Stimulated activated CD4-positive, alpha-beta T cell treated with anti-CD3 and anti-CD28 coated beads, TNF-alpha, amount 100 ng/mL, for 24 hours (primary cell): ENCODE measurements at places on chromosomes 6 and 20.

- no peak for DNase-seq
These were observed 90.9 kb upstream of the PREP start for GRCh38 chr6:105493736-105494135.

DNA sequence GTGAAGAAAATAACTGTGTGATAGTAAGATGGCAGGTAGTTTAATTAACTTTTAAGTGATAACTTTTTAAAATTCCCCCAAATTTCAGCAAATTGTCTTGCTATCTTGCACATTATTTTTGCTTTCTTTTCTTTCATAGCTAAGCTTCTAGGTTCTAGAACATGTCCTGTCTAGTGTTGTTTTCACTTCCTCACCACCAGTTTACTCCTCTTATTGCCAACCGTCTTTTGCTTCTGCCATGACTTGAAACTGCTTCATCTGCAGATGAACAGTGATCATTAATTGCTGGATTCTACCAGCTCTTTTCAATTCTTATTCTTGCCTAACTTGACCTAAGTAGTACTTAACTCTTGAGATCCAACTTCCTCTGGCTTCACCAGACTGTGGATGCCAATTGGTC, 137.8 kb downstream of the CENPW start:
- DNase-seq, result no peak

DNA sequence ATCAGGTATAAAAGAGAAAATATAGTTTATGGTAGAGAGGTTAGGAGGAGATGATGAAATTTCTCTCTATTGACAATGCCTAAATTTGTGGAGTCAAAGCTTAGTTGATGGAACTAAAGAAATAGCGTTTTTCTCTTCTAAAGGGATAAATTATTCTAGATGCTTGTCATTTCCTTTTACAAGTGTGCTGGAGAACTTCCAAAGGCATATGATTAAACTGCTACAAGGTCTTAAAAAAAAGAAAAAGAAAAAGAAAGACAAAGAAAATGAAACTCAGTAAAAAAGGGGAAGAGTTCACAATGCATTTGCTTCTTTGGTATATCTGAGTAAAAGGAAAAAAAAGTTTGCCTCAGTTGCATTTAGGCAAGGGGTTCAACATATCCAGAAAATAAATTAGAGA, 499.8 kb upstream of the PTCHD4 start:
- DNase-seq, result no peak

DNA sequence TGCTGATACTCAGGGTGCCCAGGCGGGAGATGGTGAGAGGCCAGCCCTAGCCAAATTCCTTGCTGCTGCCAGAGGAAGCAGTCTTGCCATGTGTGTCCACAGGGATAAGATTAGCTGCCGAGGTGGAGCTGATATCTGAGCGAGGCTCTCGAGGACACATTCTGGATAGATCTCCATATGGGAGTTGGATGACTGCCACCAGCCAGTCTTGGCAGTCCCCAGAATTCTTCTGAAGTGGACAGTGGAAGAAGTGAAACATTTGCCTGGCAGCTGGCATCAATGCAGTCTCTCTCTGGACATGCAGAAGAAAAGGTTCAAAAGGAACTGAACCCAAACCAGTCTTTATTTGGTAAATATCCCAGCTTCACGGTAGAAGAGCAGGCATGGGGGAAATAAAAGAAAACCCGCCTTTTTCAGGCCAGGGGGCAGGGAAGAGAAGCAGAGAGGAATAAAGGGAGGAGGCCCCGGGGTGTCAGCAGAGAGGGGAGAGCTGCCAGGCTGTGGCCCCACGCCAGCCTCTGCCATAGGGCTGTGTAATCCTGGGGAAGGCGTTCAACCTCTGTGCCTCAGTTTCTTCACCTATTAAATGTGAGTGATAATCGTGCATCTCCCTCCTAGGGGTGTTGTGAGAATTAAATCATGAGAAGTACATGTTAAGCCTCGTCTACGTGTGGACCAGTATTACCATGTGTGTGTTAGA, 3.7 kb upstream of the FUCA2 start:
- no peak for DNase-seq

GRCh38 chr6:17015551-17016381, 86.1 kb upstream of the STMND1 start:
- no peak for DNase-seq

DNA sequence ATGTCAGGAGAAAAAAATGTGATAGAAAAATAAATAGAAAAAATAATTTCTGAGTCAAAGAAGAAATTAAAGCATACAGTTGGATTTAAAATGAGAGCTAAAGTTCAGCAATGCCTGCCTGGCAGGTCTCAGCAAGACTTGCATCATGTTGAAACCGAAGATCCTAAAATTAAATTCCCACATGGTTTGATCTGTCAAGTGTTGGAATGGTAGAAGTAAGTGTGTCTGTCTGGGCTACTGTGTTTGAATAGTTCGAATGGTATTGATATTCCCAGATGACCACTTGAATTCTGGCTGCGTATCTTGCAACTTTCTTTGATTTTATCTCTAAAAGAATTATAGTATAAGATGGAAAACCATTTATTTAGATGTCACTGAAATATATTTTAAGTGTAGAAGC, 1349.6 kb downstream of the EPHA7 start:
- DNase-seq, result no peak

GRCh38 chr6:147906361-147906760, 397.9 kb downstream of the SAMD5 start:
- DNase-seq, result no peak

DNA sequence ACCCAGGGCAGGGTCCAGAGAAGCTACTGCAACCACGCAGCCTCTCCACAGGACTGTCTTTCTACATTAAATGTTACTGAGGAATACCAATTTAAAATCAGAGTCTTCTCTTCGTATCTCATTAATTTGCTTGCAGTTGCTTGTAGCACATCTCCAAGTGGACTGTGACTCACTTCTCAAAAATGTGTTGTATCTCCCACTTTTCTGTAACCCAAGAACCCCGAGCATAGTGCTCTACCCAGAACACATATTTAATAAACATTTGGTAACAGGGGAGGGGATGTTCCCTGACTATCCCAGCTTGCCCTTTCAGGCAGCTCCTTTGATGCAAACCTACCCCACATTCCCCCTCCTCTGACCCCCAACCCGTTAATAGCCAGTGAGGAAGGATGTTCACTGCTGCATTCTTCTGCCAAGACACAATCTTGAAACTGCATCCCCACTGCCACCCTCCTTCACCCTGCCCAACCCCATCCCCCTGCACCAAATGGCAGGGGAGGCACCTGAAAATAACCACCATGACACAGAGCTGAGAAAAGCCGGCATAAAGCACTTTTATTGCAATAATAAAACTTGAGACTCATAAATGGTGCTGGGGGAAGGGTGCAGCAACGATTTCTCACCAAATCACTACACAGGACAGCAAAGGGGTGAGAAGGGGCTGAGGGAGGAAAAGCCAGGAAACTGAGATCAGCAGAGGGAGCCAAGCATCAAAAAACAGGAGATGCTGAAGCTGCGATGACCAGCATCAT, 24.2 kb downstream of the FKBP1A start:
- no peak for DNase-seq

- DNase-seq, result no peak
These were observed 62.7 kb upstream of the HDAC2 start for GRCh38 chr6:114033606-114034005.

GRCh38 chr20:64079273-64080012, at the start of gene RGS19:
Gene RGS19 (minus strand): TSS chr20:64079518. CDS start chr20:64076886, 2,632 bp downstream.
- DNase-seq, result peak; percentile 74

- DNase-seq, result peak; percentile 27
These were observed 45.3 kb downstream of the B4GALT5 start for GRCh38 chr20:49668181-49668877.

DNA sequence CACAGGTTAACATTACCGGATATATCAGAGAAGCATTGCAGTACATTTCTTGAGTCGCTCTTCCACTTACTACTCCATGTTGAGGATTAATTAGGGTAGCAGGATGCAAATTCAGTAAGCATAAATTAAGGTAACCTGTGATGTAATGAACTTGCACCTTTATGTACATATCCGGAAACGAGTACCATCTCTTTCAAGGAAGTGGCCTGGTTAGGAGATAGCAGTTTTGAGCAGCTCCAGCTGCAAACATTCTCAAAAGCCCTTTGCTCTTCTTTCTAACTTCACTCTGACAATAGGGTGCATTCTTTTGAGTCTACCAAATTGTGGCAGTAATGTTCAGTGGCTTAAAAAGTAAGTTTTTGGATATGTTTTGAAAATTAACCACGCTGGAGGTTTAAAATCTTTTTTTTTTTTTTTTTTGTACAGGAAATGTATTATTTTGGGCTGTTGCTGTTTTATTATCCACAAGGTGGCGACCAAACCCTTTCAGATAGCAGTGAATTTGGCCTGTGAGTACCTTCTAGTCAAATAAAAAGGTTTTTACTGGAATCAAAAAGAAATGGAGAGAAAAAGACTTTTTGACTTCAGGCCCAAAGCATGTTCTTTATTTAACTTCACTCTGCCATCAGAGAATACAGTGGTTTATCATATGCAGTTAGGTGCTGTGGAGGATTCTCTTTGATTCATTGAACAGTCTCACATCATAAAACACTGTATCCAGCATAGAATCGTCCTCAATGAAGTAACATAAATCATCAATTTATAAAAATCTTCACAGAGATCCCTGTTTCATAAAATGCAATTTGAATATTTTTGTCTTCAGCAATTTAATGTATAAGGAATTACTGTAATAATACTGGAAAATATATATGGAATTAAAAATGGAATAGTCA, 8.9 kb downstream of the FAM217B start:
- no peak for DNase-seq

DNA sequence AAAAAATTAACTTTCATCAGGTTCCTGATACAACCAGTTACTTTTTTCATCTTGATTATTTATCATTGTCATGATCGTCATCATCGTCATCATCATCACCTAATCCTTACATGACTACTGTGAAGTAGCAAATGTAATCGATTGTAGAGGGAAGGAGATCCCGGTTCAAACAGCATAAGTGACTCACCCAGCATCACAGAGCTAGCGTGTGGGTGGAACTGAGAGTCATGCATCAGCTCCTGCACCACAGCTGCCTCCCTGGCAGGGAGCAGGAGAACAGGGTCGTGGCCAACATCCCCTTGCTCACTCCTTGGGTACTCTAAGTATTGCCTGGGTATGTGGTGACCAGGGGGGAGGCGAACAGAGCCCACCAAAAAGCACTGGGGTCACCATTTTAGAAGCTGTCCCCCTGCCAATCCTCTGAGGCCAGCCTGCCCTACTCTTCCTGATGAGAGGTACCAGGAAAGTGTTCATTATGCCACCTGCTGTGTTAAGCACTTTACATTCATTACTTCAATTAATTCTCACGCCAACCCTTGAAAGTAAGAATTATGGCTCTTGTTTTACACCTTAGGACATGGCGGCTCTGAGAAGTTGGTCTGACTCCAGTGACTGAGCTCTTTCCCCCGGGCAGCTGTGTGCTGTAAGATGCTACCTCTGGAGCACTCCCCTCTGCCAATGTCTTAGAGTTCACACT, 425.2 kb downstream of the CD83 start:
- peak; percentile 73 for DNase-seq

GRCh38 chr6:155103816-155104366, 108.8 kb downstream of the TIAM2 start:
- DNase-seq, result no peak

DNA sequence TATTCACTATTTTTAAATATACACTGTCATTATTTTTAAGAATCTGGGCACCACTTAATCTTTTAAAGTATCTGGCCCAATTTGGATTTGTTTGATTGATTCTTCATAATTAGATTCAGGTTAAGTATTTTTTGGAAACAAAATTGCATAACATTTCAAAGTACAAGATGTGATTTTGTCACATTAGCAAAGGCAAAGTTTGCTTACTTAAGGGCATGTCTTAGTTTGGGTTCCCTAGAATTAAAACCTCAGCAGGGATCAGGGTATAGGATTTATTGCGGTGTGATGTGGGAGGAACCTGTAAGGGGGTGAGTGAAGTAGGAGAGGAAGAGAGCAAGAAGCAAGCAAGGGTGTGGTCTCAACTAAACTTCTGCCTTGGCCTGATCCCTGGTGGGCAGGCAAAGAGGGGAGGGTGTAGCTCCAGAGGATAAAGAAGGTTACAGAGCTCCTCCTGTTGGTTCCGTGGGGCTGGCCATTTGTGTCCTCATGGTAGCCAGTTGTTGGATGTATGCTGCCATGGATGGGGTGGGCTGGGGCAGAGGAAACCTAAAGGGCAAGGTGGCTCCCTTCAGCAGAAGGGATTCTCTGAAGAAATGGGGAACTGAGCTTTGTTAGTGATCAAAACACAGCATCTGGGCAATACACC, 668.7 kb upstream of the SLC35B3 start:
- no peak for DNase-seq

DNA sequence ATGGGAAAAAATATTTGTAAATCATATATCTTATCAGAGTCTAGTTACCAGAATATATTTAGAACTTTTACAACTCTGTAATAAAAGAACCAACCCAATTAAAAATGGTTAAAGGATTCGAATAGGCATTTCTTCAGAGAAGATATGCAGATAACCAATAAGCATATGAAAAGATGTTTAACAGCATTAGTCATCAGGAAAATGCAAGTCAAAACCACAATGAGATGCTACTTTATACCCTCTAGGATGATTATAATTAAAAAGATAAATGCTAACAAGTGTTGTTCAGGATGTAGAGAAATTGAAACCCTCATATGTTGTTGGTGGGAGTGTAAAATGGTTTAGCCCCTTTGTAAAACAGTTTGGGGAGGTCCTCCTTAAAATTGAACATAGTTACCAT, 94.1 kb downstream of the LRRC1 start:
- no peak for DNase-seq

DNA sequence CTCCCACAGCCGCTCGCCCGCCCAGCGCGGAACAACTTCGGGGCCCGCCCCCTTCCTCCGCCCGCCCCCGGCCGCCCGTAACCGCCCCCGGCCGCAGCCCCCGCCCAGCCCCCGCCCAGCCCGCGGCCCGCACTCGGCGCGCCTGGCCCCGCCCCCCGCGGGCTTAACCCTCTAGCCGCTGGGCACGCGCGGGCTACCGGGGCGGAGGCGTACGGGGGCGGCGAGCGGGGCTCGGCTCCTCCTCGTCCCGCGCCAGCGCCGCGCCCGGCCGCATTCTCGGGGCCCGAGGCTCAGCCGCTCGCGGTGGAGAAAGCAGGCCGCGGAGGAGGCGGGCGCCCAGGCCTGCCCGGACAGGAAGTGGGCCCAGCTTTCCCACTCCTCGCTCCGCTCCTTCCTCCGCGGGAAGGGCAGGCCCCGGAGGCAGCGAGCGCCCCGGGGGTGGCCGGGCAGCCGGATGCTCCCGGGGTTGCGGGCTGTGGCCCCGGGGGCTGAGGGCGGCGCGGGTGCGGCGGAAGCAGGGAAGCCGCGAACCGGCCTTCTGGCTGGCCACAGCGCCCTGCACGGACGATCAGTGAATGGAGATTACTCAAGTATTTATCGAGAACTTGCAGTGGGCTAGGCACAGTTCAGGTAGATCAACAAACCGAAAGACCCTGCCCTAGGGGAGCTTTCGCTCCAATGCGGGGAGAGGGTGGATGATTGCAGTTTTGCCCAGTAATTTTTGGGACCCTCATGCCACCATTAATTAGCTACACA, at the start of gene TRAM2:
Gene TRAM2 (minus strand): TSS at position 39 of the 756 bp plus-strand sequence. CDS start 145 bp downstream, outside the sequence.
- DNase-seq, result peak; percentile 71
